ENCODE measurements at places on chromosomes 3 and 15.

GRCh38 chr15:59260090-59260489 lies 53.4 kb downstream of the LDHAL6B start:
- DNase-seq: no peak

GRCh38 chr3:32733631-32734229 lies 48.7 kb downstream of the CNOT10 start:
- DNase-seq: no peak

GRCh38 chr3:36606871-36607765 lies 157.2 kb downstream of the DCLK3 start:
- DNase-seq: no peak

DNA sequence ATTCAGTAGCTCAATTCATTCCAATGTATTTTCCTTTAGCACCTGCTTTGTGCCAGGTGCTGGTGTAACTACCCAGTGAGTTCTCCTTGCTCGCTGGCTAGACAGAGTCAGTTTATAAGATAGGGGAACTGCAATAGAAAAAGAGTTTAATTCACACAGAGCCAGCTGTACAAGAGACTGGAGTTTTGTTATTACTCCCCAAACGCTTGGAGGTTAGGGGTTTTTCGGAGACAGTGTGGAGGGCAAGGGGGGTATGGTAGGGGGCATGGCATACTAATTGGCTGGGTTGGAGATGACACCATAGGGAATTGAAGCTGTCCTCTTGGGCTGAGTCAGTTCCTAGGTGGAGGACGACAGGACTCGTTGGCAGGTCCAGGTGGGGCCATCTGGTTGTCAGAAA lies 5.4 kb upstream of the CFAP91 start:
- DNase-seq: no peak

DNA sequence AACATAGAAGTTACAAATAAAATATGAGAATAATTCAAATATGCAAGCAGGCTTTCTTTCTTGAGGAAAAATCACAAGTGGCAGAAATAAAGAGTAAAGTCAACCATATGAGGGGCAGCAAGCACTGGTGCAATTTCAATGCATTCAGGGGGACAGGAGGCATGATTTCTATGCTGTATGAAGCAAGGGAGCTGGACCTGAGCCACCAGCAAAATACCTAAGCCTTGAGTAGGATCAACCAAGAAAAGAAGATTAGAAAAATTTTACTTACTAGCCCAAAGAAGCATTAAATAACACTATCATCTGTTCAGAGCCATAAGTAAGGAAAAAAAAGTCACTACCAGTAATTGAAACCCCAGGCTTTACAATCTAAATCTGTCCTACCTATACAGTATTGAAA lies 6.3 kb downstream of the ADGRG7 start:
- DNase-seq: no peak

- DNase-seq: no peak
These were observed 313.5 kb downstream of the RPLP1 start for GRCh38 chr15:69766156-69766555.

DNA sequence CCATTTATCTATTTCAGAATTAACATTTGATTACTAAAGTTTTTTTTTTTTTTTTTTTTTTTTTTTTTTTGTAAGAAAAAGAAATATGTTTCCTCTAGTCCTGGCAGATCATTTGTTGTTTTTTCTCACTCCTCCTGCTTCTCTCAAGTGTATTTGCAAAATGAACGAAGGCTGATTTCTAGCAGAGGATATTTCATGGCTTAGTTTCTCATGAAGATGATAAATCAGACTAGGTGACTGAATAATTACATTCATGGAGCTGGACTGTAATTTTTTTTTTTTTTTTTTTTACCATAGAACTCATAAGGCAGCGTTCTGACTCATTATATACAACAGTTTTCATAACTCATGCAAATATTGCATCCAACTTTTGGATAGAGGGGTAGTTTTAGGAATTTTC lies 332.5 kb upstream of the SEMA6D start:
- DNase-seq: no peak

GRCh38 chr15:37135225-37135624 lies 34.9 kb upstream of the MEIS2 start:
- no peak for DNase-seq

- no peak for DNase-seq
These were observed 50.1 kb downstream of the HCN4 start for GRCh38 chr15:73318463-73319351.

DNA sequence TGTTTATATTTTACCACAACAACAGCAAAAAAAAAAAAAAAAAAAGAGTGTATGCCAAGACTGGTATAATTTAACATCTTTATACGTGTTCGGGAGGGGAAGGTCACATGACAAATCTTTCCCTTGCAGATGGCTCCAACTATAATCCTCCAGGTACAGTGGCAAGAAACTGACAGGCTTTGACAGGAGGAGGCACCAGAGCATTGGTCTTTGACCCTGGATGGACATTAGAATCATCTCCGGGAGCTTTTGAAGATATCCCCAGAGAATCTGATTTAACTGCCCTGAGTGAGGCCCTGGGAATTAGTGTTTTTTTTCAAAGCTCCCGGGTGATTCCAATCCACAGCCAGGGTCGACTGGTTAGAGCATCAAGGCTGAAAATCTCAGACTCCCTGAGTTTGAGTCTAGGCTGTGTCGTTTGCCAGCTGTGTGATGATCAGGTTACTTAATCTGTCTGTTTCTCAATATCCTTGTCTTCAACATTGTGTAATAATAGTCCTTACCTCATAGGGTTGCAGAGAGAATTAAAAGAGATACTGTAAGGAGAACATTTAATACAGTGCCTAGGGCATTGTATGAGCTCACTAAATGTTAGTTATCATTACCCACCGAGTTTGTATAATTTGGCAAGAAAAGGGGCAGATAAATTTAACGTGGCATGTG lies 8.9 kb upstream of the SEMA5B start:
- no peak for DNase-seq

- DNase-seq: no peak
These were observed 610 bp downstream of the EPHB3 start for GRCh38 chr3:184561913-184562877.

GRCh38 chr3:60916546-60916945 lies 334.7 kb downstream of the FHIT start:
- no peak for DNase-seq

DNA sequence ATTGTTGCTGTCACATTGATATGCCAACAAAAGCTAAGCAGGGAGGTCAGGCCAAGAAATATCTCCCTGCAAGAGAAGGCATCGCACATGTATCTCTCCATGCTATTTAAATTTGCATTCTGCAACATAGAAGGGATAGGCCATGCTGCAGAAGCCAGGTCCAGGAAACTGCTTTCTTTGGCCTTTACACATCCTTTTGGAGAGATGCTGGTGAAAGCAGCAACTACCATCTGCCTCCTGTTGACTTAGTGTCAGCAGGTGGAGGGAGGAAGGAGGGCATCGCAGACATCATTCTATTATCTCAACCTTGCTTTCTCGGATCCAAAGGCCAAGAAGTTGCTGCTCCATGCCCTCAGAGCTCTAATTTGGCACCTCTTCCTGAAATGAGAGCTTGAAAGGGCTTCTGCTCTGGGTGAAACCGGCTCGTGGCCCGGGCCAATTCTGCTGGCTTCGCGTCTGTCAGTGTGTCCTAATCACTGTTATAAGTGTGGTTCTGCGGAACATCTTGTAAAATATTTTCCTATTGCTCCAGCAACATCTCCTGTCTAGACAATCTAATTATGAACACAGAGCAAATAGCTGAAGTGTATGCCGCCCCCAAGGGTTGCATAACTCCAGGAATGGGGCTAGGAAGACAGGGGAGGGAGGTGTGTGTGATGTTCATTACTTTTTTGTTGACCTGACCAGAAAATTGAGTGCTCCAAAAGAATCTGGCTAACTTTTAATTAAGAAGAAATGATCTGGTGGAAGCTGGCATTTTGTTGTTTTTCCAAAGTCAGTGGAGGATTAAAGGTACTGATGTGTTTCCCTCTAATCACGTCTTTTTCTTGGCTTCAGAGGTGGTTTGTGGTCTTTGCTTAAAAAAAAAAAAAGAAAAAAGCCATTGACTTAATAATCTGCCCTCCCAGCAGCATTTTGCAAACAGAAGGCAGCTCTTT lies 89.1 kb downstream of the TPRG1 start:
- no peak for DNase-seq

GRCh38 chr15:85129881-85130280 lies 148.2 kb downstream of the PDE8A start:
- no peak for DNase-seq

- DNase-seq: no peak
These were observed 253.5 kb upstream of the ZPLD1 start for GRCh38 chr3:102181175-102181920.

- DNase-seq: no peak
These were observed 142.2 kb downstream of the FOXP1 start for GRCh38 chr3:71441217-71441924.

- no peak for DNase-seq
These were observed 50.3 kb downstream of the NPTN start for GRCh38 chr15:73582851-73583379.

DNA sequence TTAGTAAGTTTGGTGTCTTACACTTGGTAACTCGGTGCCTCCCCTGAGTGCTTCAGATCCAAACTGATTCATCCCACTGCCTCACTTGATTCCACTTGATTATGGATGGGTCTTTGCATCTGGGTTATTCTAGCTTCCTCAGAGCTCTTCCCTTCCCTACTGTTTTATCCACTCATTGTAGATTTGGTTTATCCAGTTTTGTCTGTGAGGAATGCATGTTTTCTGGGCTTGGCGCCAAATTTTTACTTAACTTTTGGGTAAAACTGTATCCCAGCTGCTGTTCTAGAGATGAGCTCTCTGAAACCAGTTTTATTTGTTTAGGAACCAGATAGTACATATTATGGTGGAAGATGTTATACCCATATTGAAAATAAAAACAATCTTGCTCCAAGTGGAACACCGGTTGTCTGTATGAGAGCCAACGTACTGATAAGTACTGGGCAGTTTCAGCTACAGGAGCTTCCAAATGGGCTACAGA lies 20.9 kb downstream of the RAD54L2 start:
- no peak for DNase-seq

DNA sequence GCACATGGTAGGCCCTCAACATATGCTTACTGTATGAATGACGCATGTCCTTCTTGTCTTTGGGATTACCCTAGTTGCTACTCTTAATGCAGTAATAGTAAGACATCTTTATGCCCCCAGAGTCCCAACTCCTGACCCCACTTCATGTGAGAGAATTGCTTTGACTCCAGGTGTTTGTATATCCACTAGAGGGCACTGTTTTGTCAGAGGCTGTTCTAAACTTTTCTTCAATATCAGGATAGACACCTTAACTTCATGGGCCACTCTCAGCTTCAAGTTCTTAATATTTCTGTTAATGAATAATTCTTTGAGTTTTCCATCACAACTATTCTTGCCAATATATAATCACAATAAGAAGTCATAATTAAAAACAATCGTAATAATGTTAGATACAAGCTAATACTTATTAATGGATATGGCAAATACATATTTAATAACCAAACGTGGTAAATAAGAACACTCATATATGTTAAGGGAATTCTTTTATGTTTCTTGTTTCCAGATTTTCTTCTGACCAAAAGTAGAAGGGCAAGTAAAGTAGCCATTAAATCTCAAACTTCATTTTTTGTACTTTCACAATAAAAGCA lies 337.2 kb upstream of the DNAJC19 start:
- DNase-seq: no peak

GRCh38 chr3:50628601-50629000 lies 11.7 kb downstream of the MAPKAPK3 start:
- no peak for DNase-seq

- no peak for DNase-seq
These were observed 7.9 kb downstream of the NBEAL2 start for GRCh38 chr3:46987319-46987742.

DNA sequence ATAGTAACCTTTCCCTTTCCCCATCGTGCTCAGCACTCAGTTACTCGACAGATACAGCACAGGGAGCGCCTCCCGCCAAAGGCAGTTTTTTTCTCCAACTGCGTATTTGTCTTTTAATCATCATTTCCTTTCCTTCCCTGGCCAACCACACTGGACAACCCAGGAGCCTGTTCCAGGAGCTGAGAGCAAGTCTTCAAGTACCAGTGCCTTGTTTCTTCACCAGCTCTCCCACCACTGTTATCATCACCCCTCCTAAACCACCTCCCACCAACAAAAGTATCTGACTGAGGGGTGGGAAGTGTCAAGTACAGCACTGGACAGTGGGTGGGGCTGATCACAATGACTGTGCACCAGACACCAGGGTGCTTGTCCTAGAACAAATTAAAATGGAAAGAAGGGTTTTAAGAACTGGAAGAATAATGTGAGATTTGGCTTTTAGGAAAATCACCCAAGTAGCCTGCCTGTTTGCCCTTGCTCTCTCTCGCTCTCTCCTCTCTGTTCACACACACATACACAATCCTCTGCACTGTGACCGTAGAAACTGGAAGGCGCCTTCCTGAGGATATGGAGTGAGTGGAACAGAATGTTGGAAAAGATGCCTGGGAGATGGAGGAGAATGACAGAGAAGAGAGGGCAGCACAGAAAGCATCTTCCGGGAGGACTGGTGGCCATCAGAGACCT lies 126.3 kb downstream of the TNIK start:
- no peak for DNase-seq

DNA sequence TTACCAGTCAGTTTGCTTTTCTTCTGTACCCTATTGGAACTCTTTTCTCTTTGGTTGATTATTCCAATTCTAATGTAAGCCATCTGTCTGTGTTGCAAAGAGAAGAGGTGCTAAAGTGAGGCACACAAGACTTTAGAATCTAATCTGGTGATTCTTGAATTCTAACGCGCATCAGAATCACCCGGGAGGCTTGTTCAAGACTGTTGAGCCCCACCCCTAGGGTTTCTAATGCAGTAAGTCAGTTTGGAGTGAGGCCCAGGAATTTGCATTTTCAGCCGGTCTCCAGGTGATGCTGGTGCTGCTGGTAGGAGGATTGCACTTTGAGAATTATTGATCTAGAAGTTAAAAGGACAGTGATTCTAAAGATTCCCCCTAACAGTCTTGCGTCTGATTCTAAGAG lies 185.3 kb upstream of the CHRM5 start:
- no peak for DNase-seq

DNA sequence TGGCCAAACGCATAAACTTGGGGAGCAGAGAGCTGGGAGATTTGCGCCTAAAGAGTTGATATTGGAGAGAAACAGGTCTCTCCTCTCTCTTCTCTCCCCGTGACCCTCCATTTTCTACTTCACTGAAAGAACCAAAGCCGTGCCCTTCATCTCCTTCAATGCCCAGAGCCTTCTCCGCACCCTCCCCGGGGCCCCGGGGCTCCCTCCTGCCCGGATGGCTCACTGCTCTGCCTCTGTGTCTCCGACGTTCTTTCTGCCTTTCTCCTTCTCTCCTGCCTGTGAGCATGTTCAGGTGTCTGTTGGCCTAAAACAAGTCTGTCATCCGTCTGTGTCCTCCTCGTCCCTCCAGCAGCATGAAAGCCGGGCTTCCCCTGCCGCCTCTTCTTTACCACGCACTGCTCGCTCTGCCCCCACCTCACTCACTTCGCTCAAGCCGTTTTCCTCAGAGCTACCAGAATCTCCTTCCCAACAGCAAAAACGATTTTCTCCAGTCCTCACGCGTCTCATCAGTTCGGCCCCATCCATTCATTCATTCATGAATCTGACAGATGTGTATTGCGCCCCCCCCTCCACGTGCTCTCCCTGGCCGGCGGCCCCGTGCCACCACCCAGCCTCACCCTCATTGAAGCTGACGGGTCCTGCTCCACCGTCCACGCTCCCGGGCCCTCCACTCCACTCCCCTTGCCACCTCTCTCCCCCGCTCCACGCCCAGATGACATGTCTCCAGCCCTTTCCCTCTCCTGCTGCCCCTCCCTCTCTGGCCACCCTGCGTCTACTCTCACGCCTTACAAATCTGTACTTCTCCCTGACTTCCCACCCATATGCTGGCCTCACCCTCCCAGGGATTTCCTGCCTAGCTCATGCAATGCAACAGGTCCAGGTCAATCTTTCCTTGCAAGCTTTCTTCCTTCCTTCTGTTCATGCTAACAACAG lies 10.2 kb downstream of the MUC4 start:
- no peak for DNase-seq

GRCh38 chr3:113018536-113019181 lies 27.9 kb downstream of the GTPBP8 start:
- DNase-seq: no peak
